ENCODE measurements at places on chromosomes 1 and 21.

- DNase-seq = peak; percentile 91
Observed at GRCh38 chr1:101174722-101175121, 62.1 kb upstream of the S1PR1 start.

- no peak for DNase-seq
Observed at GRCh38 chr1:38242506-38242905, 195.9 kb upstream of the POU3F1 start.

GRCh38 chr1:232033285-232033684 lies 406.7 kb downstream of the DISC1 start:
- no peak for DNase-seq

GRCh38 chr1:111470596-111470995 lies 3.2 kb upstream of the C1orf162 start:
- DNase-seq = no peak

- no peak for DNase-seq
Observed at GRCh38 chr1:153503766-153504165, 32.0 kb downstream of the S100A6 start.

DNA sequence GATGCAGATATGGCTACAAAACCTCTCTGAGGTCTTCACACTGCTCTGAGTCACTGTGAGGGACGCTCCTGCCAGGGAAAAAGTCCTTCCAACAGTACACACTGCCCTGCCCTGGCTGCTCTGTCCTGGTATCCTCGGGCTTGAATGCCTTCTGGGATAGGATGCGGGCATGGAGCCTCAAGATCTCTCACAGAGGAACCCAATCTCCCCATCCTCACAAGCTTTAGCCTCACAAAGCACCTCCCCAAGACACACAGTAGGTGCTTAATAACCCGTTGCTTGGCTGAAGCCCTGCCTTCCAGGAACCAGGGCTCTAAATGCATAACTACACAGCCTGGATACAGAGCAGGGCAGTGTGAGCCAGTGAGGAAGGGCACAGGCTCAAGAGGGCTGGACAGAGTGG lies 9.2 kb downstream of the RAP1GAP start:
- no peak for DNase-seq

GRCh38 chr1:152141971-152142584 lies 16.9 kb downstream of the RPTN start:
- peak; percentile 68 for DNase-seq

- DNase-seq = no peak
Observed at GRCh38 chr1:247429496-247429895, 13.5 kb downstream of the NLRP3 start.

- peak; percentile 10 for DNase-seq
Observed at GRCh38 chr1:209618756-209619420, 33.3 kb downstream of the LAMB3 start.

- DNase-seq = no peak
Observed at GRCh38 chr1:41586230-41586629, 101.7 kb upstream of the EDN2 start.

DNA sequence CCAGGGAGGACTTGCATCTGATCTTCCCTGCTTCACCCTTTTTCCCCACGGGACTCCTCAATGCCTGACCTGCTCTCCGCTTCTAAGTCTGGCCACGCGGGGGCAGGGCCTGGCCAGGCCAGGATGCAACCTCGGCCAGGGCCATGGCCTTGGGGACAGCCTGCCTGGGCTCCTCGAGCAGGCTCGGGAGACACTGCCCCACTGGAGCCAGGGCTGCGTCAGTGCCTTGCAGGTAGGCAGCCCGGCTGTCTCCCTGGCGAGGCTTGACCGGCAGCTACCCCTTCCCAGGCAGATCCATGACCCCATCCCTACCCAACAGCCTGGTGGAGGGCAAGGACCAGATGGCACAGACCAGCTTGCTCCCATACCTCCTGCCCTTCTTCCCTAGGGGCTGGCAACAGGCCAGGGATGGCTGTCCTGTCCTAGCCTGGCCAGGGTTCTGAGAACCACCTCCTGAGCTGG lies 2.7 kb upstream of the PRDM16 start:
- no peak for DNase-seq

- no peak for DNase-seq
Observed at GRCh38 chr1:119725626-119726025, 13.9 kb downstream of the PHGDH start.

DNA sequence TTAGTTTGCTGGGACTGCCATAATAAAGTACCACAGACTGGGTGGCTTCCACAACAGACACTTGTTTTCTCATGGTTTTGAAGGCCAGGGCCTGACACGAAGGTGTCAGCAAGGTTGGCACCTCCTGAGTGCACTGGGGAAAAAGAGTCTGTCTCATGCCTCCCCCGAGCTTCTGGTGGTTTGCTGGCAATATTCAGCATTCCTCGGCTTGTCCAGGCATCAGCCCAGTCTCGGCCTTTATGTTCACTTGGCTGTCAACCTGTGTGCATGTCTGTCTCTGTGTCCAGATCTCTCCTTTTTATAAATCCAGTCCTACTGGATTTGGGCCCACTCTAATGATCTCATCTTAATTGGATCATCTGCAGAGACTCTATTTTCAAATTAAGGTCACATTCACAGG lies 72.6 kb downstream of the DOP1B start:
- DNase-seq = no peak

DNA sequence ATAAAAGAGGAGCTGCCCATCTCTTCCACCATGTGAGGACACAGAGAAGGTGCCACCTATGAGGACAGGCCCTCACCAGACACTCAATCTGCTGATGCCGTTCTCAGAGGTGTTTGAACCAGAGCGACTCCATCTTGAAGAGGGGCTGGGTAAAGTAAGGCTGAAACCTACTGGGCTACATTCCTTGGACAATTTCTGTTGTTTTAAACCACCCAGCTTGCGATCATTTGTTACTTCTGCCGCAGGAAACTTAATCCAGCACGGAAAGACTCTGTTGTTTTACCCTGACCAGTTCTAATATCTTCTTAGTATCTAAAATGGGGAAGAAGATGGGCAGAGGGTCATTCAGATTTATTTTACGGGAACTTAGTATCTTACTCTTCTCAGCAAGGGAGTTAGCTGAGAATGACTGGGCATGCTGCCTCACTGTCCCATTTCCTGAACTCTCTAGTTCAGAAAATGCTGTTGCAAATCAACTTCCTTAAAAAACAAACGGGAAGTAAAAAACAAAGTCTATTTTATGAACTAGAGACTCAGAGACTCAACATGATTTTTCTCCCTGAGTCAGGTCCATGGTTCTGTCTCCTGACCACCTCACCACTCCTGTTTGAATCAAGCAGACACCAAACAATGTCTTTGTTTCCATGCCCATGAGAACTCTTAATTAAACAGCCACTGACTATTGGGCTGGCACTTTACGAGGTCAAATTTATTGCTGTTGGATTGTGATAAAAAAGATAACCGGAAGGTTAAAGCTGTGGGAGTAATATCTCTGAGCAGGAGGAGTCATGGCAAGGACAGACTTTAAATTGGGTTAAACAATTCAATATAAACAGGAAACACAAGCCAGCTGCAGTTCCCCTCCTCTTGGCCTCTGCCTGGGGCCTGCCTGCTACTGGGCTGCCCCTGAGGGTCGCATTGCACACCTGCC lies 23.8 kb upstream of the IFNAR1 start:
- DNase-seq = no peak

- DNase-seq = peak; percentile 95
Observed at GRCh38 chr1:201460814-201461644, 8.0 kb downstream of the PHLDA3 start.

DNA sequence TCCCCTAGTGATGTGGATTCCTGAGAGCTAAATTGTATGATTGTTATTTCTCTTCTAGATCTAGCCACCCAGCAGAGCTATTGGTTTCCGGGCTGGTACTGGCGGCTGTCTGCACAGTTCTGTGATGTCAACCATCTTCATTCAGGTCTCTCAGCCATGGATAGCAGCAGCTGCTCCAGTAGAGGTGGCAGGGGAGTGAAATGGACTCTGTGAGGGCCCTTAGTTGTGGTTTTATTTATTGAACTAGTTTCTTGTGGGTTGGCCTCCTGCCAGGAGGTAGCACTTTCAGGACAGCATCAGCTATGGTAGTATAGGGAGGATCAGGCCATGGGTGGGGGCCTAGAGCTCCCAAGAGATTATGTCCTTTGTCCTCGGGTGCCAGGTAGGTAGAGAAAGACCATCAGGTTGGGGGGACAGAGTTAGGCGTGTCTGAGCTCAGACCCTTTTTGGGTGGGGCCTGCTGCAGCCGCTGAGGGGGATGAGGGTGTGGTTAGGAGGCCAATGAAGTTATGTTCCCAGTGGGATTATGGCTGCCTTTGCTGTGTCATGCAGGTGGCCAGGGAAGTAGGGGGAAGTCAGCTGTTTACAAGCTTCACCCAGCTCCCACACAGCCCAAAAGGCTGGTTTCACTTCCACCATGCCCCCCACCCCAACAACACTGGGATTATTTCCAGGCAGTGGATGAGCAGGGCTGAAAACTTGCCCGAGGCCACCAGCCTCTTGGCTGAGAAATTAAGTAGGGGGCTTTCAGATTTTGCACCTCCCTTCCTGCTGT lies 55.1 kb upstream of the RGS4 start:
- DNase-seq = no peak

DNA sequence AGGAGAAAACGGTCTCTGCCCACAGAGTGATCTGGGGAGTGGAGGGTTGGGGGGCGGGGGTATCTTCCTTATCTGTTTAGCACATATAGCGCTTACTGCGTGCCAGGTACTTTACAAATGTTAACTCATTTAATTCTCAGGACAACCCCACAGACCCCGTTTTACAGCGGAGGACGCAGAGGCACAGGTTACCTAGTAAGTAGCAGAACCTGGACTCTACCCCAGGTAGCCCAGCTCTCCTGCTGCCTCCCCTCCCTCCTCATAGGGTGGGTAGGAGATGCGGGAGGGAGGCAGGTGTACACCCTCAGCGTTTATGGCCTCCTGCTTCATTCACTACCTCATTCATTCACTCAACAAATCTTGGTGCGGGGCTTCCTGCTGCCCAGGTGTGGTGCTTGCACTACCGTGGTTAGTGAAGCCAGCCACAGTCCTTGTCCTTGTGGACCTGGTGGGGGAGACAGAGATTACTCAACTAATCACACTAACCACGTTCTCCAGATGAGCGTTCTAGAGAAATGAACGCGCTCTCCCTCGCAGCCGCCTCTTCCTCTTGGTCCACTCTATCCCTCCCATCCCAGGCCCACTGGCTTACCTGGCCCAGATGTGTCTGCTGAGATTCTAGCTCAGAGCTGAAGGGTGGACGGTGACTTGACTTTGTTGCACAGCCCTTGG lies 102.0 kb downstream of the IER5 start:
- DNase-seq = no peak

- no peak for DNase-seq
Observed at GRCh38 chr1:20891091-20891490, 104.0 kb upstream of the HP1BP3 start.

- DNase-seq = no peak
Observed at GRCh38 chr1:16608838-16609560, 4.4 kb downstream of the NBPF1 start.

- DNase-seq = no peak
Observed at GRCh38 chr1:153291514-153291913, 21.2 kb downstream of the PGLYRP3 start.

GRCh38 chr1:29195881-29196291 lies 14.2 kb upstream of the SRSF4 start:
- DNase-seq = no peak

DNA sequence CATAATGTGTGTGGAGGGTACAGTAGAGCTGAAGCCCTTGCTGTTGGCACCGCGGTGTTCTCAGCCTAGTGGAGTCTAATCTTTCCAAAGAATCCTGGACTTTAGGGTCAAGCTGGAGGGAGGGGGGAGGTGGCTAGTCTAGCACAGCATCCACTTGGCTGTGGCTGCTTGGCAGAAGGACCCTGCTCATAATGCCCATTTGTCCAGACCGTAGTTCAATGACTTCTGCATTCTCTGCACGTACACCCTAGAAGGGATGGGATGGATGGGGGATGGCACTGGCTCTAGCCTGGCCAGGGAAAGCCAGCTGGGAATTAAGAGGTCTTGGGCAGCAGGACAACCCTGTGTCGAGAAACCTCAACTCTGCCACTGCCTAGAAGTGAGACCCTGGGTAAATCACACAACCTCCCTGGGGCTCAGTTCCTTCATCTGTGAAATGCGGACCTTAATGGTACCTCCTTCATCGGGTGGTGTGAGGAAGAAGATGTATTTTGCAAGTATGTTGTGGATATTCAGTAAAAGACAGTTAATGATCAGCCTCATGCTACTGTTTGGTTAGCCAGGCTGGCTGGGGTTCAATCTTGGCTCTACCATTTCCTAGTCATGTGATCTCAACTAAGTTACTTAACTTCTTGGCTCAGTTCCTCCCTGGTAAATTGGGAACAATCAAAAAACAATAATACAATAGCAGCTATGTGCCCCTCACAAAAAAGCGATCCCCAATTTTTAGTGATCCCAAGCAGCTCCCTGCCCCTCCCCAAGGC lies 27.2 kb upstream of the CLIC4 start:
- no peak for DNase-seq

- DNase-seq = no peak
Observed at GRCh38 chr1:206502812-206503211, 4.5 kb upstream of the RASSF5 start.

DNA sequence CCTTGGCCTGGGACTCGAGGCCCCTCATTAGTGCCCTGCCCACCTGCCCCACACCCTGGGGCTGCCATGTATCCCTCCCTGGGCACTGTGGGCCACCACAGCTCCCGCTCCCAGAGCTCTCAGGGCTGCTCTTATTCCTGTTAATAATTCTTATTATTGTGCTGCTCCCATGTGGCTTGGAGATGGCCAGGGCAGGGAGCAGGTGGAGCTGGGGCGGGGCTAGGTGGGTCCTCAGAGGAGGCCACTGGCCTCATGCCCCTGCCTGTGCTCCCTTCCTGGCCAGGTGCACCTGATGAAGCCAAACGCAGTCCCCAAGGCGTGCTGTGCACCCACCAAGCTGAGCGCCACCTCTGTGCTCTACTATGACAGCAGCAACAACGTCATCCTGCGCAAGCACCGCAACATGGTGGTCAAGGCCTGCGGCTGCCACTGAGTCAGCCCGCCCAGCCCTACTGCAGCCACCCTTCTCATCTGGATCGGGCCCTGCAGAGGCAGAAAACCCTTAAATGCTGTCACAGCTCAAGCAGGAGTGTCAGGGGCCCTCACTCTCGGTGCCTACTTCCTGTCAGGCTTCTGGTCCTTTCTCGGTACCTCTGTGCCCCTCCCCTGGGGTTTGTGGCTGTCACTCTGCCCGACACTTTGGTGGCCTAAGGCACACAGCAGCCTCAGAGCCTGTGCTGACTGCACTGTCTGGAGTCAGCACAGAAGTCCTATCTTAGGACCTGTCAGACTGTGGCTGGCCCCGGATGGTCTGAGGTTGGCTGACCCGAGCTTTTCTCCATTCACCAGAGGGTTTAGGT lies 34.1 kb downstream of the BMP8A start:
- no peak for DNase-seq

GRCh38 chr1:53561503-53562105 lies 102.4 kb downstream of the DMRTB1 start:
- no peak for DNase-seq

GRCh38 chr1:77446841-77447555 lies 165.2 kb downstream of the AK5 start:
- peak; percentile 54 for DNase-seq

DNA sequence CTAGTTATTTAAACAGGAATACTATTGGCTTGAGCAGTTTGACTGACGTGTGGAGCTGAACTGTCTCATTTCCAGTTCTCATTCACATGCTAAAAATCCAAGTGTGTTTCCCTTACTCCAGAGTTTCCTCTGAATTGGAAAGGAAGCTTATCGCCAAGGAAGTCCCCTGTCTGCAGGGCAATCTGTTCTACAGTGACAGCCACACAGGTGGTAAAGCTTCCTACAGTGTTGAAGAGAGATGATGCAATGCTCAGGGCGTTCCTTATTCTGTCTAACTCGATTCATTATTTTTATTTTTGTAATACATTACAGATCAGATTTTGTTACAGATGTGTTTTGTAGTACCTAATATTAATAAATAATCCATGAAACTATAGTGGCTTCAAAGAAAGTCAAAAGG lies 41.3 kb downstream of the ADAMTS5 start:
- no peak for DNase-seq

Data from fibroblast of skin of scalp (primary cell).